ENCODE measurements at places on chromosomes 5 and 9.
A peak's percentile ranks its signal among the peaks of the same experiment; 100 is the strongest.

DNA sequence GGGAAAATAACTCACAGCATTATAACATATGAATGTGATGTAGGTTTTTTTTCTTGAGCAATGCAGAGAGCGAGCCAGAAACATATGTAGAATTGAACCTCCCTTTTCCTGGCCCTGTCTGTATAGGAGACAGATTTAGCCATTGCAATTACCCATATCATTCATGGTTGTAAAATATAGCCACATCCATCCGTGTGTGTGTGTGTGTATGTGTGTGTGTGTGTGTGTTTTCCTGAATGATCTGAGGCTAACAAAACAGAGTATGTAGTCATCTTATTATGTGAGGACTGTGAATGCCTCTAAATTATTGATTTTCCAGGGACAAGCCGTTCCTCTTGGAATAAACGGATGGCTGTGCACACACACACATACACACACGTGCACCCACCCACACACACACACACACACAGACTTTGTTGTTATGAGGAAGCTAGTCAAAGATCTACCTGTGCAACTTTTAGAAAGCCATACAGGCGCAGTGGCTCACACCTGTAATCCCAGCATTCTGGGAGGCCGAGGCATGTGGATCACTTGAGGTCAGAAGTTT is 11.7 kb upstream of the DENND1A start:
- no peak for DNase-seq

GRCh38 chr5:231661-232060 is 13.5 kb downstream of the SDHA start:
- DNase-seq: no peak

- DNase-seq: no peak
Observed at GRCh38 chr9:132948482-132949050, 4.2 kb upstream of the TSC1 start.

DNA sequence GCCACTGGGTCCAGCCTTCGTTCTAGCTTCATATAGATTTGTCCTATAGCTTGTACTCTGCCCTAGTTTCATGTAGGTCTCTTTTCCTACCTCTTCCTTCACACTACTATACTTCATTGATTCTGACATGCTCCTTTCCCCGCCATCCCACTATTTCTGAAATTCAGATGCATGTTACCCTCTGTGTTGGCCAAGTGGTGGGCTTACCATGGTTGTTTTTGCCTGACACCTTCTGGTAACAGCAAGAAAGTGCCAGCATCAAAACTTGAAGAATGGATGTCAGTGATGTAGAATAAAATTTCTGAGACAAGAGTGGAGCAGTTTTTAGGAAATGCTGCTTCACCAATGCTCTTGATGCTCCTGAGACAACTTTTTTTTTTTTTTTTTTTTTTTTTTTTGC is 19.5 kb upstream of the SERINC5 start:
- peak; percentile 24 for DNase-seq

GRCh38 chr5:17378346-17378997 is 119.6 kb upstream of the TAF11L2 start:
- DNase-seq: peak; percentile 71

DNA sequence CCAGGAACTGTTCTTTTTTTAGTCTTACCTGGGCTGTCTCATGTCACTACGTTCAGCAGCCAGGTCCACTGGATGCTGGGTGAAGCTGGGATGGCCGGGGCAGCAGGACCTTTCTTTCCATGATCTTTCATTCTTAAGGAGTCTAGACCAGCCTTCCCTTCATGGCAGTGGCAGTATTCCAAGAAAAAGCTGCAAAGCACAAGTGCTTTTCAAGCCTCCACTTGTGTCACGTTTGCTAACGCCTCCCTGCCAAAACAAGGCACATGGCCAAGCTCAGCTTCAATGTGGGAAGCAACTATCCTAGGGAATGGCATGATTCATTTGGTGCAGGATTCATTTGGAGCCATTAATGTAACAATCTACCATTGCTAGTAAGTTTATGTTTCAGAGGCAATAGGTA is 94.8 kb downstream of the RCL1 start:
- DNase-seq: peak; percentile 71

DNA sequence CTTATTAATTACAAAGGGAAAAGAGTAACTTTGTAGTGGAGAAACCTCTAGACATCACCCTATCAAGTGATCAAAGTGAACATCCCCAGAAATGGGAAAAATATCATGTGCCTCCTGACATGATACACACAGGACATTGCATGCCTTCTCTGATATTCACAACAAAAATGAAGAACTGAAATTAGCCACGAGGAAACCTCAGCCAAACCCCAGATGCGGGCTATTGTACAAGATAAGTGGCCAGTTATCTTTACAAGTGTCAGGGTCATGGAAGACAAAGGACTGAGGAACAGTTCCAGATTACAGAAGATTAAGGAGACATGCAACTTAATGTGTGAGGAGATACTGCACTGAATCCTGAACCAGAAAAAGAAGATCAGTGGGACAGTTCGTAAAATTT is 23.8 kb upstream of the NPM1 start:
- DNase-seq: no peak

DNA sequence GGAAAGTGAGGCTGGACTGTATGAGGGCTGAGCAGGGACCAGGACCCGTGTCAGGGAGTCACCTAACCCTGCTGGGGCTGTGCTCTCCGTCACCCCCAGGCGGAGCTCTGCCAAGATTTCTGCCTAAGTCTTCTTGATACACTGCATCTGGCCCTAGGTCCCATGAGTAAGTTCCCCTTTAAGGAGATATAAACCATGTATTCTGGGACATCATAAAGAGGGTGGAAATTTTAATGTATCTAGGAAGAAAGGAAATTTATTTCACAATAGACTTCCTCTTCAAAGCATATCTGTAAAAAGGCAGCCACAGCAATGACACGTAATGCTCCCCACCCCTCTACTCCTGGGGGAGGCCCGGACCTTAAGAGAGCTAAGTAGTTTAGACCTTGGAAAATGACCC is 183.4 kb downstream of the FBXL7 start:
- DNase-seq: no peak

DNA sequence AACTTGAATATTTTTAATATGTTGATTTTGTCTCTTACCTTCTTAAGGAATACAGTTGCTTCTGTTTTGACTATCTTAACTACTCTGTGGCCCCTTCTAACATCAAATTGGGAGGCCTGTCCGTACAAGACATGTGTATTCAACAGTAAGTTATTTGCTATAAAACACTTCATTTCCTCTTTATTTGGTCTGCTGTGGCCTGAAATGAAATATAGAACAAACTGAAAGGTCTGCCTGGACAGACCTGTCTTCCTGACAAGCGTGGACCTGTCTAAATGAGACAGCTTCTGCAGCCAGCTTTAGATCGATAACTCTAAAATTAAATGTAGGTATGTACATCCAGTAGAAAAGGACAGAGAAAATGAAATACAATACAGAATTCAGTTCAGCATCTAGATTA is 2.2 kb upstream of the LPAR1 start:
- no peak for DNase-seq

GRCh38 chr9:30534455-30534854 is 1850.0 kb upstream of the ACO1 start:
- DNase-seq: no peak

- no peak for DNase-seq
Observed at GRCh38 chr5:94751460-94751859, 133.0 kb downstream of the SLF1 start.

- DNase-seq: no peak
Observed at GRCh38 chr9:101586651-101587050, 8.1 kb downstream of the PPP3R2 start.

DNA sequence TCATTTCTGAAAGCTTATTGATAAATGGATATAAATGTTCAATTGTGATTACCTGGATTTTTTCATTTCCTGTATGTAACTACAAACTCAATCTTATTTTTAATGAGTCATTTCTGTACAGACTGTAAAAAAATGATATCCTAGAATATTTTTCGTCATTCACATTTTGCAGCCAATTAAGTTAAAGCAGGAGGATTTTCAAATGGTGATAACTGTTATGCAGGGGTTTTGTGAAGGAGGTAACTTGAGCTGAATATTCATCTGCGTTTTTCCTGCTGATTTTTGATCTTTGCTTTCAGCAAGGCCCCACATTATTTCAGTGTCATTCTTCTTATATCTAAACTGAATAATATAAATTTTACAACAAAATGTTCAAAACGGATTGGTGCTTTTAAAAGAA is 74.1 kb downstream of the SLF1 start:
- no peak for DNase-seq

DNA sequence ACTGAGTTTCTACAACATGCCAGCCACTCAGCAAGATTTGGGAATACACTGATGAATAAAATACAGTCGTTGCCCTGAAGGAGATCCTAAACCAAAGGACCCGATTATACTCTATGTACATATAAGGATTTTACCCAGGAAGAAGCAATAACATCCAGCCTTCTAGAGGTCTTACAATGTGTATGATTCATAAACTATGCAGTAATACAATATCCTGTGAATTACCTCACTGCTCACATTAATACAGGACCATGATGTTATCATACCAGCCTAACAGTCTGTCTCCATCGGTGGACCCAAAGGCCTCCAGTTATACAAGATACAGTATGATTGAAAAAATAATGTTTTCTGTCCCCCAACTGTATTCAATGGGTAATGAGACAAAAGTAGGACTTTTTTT is 310.5 kb upstream of the TRPM3 start:
- DNase-seq: peak; percentile 18

DNA sequence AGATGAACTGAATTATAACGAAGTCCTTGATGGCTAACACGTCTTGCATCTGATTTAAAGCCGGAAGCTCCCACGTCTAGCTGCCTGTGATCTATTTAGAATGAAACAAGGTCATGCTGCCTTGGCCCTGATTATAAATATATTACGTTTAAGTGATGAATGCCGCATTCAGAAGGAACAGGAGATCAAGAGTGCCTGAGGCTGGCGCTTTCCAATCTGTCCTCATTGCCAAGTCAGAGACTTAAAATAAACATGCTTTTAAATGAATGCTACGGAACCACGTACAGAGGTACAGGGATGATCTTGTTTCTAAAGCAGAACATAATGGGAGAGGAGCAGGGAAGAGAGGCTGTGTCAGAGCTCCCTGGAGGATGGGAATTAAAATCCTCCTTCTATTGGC is 292.8 kb downstream of the TLE1 start:
- DNase-seq: no peak

DNA sequence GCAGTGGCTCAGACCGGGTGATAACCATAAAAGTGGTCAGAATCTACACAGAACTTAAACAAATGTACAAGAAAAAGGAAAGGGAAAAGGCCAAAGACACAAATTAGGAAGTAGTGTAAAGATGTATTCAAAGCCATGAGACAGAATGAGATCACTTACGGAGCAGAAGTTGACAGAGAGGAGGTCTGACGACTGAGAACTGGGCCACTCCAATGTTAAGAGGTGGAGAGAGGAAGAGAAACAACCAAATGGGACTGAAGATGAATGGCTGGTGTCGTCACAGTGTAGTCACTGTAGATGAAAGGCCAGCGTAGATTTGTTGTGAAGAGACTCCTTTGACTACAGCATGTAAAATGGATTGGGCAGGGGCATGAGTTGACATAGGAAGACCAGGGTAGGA is 114.4 kb downstream of the DROSHA start:
- no peak for DNase-seq

GRCh38 chr5:141636413-141637122 is at the start of the genes HDAC3 and RELL2:
Gene HDAC3 (minus strand): TSS chr5:141636849. CDS start chr5:141636790, 59 bp downstream.
Gene RELL2 (plus strand): TSS chr5:141636997. CDS start chr5:141638226, 1,229 bp downstream.
- DNase-seq: peak; percentile 87

- no peak for DNase-seq
Observed at GRCh38 chr5:2686321-2687124, 65.0 kb downstream of the IRX2 start.

DNA sequence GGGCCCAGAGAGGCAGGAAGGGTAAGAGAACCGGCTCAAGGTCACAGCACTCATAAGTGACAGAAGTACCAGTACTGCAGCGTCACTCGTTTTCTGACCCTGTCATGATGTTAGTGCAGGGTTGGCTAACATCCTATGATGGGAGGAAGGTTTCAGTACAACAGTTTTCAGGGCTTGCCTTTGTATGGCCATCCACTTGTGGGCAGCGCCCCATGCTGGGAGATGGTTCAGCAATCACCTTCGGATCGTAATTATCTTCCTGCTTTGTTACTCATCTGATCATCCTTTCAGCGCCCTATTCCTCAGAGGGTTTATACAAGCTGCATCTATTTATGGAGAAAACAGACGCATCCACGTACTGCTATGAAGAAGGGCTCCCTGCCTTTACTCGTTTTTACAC is 2.4 kb downstream of the MAP1B start:
- peak; percentile 53 for DNase-seq

GRCh38 chr9:123669346-123669745 is 260.6 kb downstream of the DENND1A start:
- DNase-seq: no peak

- DNase-seq: no peak
Observed at GRCh38 chr5:127421471-127421870, 96.0 kb upstream of the PRRC1 start.

DNA sequence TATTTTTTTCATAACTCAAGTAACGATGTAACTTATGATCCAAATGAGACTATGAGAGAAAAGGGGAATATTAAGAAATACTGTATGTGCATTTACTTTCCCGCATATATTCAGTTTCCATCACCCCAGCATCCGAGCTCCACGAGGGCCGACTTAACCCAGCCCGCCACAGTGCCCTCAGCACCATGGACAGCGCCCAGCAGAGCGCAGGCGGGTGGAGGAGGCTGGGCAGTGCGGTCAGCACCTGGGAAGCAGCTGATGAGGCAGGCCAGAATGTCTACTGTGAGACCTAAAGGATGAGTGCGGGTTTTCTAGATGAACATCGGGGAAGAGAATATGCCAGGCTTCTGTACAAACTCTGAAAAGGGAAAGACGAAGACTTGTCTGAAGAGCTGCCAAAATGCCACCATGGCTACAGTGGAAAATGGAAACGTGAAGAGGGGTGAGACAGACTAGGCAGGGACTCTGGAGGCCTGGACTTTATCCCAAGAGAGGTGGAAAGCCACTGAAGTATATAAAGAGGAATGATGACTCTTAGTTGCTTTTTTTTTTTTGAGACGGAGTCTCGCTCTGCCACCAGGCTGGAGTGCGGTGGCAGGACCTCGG is 34.5 kb upstream of the MED27 start:
- DNase-seq: peak; percentile 53

DNA sequence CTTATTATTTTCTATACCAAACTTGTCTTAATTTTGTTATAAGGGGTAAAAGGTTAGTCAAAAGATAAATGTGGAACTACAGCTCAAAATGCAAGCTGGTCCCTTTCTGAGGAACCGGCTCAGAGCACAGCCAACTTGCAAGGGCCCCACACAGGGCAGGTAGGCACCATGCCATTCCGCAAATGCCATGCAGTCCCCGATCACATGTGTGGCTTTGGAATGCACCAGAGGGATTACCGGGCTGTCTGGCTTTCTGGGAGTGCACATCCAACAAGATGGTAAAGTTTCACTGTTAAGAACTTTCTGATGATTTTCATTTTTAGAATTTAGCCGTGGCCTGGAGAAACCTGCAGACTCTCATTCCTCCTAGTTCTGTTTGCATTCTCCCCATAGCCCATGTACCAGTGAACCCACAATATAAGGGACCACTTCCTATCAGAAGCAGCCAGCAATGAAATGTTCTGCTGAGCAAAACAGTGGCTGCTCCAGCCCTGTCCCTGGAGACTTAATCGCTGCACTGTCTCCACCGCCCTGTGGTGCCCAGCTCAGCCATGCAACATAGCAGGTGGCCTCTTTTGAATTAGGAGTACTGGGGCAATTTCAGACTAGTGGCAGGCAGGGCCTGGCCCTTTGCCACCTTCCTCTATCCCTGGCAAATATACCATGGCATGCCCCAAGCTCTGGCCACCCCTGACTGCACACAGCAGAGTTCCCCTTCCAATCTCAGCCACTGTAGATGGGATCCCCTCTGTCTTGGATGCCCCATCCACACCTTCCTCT is 11.4 kb downstream of the SHB start:
- no peak for DNase-seq
